NCI-H460 (cell line): ENCODE measurements at places on chromosomes 16 and 17.

DNA sequence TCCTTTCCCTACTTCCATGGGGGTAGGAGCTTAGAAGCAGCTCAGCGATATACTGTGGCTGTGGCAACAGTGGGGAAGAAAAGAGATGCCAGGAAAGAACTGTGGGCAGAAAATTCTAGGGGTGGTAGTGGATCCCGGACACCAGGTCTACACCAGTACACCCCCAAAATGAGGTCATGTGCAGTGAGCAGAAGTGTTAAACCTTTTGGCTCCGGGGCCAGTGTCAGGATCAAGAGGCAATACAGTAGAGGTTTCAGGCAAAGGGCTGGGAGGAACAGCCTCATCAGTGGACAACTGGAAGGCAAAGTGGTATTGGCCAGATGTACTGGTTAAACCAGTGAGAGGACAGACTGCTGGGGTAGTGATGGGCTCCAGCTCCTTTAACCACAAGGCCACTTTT, 163.1 kb upstream of the CCL2 start:
- DNase-seq = no peak

DNA sequence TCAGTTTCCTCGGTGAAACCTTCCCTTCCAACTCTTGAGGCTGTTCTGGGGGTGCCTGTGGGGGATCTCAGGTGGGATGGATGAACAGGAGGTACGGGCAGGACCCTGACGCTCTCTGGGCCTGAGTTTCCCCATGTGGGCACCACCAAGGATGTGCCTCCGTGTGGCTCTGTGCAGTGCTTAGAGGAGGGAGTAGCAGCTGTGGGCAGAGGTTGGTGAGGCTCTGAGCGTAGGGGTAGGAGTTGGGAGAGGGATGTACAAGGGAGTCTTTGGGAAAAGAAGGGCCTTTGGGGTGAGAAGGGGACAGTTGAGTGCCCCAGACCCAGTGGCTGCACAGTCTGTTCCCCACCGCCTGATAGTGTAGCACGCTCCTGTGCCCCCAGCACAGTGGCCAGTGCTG, 59.1 kb downstream of the SNX20 start:
- DNase-seq = no peak

- DNase-seq = no peak
Measured at GRCh38 chr17:34653511-34653910, 74.1 kb downstream of the TMEM132E start.

GRCh38 chr16:14309001-14309886, 238.1 kb downstream of the MRTFB start:
- no peak for DNase-seq

GRCh38 chr17:78559749-78560368, 17.3 kb downstream of the DNAH17 start:
- DNase-seq = no peak

- peak; percentile 63 for DNase-seq
Measured at GRCh38 chr17:54891176-54891821, 9.4 kb upstream of the TOM1L1 start.

GRCh38 chr16:7027401-7027800, 305.2 kb upstream of the RBFOX1 start:
- no peak for DNase-seq

DNA sequence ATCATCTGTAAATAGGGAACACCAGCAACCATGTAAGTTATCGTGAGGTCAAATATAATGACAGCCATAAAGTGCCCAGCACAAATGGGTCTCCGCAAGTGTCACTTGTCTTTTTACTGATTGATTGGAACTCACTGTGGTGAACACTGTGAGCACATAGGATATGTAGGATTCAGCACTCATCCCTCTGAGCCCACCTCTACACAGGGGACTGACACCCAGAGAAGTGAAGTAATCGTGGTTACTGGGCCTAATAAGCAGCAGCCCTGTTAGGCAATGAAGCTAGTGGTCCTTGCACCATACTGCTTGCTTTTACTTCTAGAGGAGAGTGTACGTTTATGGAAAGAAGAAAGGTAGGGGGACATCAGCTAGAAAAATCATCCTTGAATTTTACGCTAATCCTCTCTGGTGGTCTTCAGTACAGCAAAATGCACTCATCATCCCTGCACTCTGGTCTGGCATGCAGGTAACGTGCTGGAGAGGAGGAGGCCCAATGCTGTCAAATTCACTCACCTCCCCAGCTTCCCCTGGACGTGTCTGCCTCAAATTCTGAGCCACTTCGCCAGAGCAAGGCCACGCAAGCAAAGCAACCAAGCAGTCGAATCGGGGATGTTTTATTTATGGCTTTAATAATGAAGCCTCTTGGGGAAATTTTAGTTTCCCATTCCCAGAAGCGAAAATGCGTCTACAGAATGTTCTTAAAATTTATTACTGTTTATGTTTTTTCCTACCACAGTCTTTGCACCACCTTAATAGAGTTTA, 74.7 kb downstream of the YPEL2 start:
- no peak for DNase-seq

DNA sequence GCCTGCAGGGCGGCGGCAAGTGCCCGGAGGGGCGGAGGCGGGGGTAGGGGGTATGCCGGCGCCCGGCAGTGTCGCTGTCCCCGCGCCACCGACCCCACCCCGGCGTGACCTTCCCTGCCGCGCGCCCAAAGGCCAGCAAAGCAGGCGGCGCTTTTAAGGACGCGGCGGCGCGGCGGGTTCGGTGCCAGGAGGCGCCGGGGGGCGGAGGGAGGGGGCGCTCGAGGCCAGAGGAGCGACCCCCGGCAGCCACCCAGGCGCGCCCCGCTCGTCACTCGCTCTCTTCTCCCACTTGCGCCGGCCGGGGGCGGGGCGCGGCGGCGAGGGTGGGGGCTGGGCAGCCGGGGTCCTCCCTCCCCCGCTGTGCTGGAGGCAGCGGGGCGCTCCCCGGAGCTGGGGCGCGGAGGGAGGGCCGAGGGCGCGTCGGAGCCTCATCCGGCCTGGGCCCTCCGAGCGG, 8.6 kb upstream of the BAHCC1 start:
- no peak for DNase-seq

GRCh38 chr17:61247439-61247838, 152.2 kb upstream of the TBX2 start:
- no peak for DNase-seq

- no peak for DNase-seq
Measured at GRCh38 chr17:55433029-55433628, 11.5 kb upstream of the MMD start.

DNA sequence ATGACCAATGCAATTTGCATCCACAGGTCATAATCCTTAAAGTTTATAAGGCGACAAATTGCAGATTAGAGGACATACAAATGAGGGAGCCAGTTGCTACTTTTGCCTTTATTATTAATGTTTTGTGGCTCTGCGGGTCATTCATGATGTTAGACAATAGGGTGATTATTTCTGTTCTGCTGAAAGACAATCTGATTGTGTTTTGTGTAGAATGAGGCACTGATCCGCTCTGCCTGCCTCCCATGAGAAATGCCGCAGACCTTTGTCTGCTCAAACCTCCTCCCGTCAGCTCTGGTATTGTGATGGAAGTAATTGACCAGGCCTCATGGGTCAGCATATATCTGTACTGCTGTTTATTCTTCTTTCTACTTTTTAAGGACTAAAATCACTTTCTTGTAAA, 224.9 kb downstream of the PRKCA start:
- no peak for DNase-seq

DNA sequence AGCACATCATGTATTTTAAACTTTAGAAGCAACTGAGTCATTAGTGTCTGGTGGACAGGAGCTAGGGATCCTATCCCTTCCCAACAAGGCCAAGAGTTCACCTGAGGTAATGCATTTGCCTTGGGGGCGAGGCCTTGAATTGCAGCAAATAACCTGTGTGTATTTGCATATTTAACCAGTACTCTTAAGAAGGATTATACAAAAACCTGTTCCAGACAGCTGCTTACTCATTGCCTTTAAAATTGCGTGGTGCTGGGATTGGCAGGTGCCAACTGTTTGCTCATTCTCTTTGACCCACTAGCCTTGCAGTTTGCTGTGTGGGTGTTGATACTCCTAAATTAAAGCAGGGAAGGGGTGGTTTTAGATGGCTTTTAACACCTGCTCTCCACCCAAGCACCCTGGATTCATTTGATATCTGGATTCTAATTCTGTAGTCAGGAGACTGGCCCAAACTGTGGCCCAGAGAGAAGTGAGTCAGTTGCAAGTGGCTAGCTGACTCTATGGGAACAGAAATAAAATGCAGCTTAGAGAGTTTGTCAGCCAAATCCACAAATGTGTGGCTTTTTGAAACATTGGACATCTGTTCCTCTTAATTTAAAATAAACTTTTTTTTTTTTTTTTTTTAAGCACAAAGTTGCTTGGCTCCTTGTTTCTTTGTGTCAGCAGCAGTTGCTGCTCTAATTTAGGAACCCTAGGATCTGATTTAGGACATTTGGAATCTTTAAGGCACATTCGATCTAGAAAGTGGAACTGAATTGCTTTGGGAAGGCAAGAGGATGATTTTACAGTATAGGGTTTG, 46.9 kb downstream of the TUBD1 start:
- no peak for DNase-seq

DNA sequence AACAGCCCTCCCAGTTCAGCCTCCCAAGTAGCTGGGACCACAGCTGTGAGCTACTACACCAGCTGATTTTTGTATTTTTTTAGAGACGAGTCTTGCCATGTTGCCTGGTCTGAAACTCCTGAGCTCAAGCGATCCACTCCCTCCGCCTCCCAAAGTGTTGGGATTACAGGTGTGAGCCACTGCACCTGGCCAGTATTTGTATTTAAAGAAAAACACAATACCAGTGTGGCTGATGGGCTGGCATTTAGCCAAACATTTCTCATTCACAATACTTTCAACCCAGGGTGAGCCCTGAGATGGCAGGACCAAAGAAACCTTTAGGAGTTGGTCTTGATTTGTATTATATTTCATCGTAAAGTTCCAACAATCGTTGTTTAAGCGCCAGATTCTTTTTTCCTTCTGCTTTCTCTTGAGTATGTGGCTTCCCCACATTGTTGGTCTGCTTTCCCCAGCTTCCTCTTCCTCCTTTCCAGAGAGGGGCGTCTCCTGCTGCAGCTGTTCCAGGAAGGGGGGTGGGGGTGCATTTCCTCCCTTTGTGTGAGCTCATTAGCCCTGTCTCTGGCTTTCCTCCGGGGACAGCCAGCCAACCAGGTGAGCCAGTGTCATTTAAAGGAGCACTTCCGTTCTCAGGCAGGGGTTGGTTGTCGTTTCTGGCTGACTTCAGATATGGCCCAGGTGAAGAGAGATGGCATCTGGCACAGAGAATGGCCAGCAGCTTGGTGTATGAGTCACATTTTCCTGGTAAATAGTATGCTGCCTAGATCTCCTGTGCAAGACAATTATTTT, 79.9 kb downstream of the GPRC5B start:
- DNase-seq = no peak

DNA sequence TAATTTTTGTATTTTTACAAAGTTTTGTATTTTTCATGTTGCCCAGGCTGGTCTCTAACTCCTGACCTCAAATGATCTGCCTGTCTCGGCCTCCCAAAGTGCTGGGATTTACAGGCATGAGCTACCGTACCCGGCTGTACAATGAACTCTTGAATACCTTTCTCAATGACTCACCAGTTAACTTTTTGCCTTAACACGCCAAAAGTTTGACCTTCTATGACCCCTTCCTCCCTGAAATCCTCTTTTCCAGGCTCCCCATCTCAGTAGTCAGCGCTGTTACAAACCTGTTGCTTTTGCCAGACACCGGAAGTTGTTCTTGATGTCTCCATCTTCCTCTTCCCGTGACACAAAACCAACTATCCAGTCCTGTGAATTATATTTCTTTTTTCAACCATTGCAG, 158.1 kb upstream of the ASIC2 start:
- no peak for DNase-seq

DNA sequence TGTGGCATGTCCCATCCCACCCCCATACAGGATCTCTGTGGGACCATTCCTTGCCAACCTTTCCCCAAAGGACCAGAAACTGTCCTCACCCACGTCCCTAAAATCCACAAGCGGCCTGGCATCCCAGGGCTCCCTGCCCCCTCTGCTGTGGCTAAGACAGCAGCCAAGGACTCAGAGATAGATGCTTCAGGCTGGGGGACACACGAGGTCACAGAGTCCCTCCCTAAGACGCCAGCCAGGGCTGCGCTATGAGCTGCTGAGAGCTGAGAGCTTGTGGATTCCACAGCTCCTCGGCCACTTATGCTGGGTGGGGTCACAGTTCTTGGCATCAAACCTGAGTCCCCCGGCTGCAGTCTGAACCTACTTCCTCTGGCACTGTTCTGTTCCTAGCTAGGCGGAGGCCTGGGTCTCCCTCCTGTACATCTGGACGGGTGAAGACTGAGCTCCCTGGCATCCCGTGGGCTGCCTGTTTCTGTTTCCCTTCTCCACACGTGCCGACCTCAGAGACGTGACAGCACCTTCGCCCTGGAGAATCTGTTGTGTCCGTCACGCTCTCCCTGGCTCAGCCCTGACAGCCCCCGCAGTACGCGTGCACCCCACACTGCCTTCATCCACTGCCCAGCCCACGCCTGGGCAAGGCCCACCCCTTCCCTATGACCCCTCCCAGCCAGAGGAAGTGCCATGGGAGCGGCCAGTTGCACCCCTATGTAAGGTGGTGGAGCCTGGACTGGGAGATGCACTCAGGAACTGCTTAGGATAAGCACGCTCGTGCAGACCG, 61.2 kb downstream of the ENGASE start:
- no peak for DNase-seq

- peak; percentile 54 for DNase-seq
Measured at GRCh38 chr16:24036614-24037013, 200.8 kb downstream of the PRKCB start.

- DNase-seq = peak; percentile 47
Measured at GRCh38 chr17:40341808-40342503, 22.6 kb downstream of the GJD3 start.

DNA sequence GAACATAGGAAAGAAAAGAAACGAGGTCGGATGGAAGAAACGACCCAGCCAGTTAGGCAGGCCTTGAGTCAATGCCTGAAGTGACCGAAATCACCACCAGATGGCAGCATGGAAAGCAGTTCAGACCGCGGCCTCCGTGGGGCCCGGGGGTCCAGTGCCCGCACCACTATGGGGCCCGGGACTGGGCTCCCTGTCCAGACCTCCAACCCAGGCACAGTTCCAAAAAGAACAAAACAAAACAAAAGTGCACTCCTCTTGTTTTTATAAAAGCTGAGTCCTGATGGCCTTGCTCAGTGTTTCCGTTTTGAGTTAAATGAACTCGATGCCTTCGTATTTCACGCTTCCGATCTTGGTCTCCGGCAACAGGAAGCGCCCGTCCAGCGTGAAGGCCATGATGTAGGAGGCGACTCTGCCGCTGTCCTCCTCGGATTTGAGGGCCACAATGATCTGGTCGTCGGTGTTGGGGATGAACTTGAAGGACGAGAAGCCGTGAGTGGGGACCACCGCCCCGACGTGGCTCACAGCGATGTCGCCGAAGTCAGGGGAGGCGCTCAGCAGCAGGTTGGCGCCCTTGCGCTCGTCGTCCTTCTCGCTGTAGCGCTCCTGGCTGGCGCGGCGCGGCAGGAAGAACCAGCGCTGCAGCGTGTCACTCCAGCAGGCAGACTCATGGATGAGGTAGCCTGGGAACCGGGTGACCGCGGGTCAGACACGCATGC, 13.7 kb upstream of the LGALS3BP start:
- DNase-seq = peak; percentile 50
